ENCODE measurements at places on chromosomes 5 and 9.
A peak's percentile ranks its signal among the peaks of the same experiment; 100 is the strongest.

GRCh38 chr5:60522292-60522905 is 177.6 kb downstream of the DEPDC1B start:
- no peak for DNase-seq

GRCh38 chr5:15487228-15487627 is 12.8 kb upstream of the FBXL7 start:
- no peak for DNase-seq

- DNase-seq: no peak
Measured at GRCh38 chr5:76855961-76856360, 6.1 kb downstream of the S100Z start.

GRCh38 chr5:160395111-160395510 is 4.7 kb downstream of the FAM200C start:
- no peak for DNase-seq

DNA sequence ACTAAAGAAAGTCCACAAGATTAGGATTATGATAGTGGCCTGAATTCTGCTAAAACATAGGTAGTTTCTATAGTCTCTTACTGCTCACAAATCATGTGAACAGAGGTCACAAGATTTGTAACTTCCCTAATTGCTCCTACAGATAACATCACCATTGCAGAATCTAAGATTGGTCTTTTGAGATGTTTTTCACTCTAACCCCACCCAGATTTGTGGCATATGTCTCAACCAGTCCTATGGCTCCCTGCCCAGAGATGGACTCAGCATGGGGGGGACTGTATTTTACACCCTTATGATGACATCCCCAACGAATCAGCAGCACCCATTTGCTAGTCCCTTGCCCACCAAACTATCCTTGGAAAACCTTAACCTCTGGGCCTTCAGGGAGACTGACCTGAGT is 1046.2 kb downstream of the CDH12 start:
- no peak for DNase-seq

DNA sequence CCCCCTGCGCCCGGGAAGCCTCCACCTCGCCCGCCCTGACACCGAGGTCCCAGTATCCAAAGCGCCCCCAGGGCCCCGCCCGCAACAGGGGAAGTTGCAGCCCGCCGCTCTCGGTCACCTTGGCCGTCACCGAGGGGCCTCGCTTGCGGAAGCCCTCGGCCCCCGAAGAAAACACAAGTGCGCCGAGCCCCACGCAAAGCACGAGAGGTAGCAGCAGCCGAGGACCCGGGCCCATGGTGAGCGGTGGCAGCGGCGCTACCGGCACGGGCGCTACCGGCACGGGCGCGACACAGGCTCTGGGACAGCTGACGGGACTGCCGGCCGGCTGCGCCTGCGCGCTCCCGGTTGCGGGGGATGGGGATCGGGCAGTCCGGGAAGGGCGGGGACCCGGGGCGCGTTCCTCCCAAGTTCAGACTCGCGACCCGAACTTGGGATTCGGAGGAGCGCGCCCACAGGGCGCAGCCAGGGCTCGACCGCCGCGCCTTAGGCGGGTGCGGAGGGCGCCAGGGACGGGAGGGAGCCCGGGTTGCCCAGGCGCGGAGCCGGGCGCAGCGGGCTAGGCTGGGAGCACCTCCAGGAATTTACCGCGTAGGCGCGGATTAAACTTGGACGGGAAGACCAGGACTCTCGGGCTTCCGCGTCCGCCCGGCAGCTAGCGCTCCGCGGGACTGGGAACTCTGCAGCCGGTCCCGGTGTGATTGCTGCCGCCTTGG is at the start of gene PPIC:
PPIC (minus strand) TSS at position 335 of the 713 bp plus-strand sequence; CDS start at position 235, 100 bp downstream.
- peak; percentile 49 for DNase-seq

GRCh38 chr9:132059361-132059760 is 20.3 kb downstream of the MED27 start:
- no peak for DNase-seq

DNA sequence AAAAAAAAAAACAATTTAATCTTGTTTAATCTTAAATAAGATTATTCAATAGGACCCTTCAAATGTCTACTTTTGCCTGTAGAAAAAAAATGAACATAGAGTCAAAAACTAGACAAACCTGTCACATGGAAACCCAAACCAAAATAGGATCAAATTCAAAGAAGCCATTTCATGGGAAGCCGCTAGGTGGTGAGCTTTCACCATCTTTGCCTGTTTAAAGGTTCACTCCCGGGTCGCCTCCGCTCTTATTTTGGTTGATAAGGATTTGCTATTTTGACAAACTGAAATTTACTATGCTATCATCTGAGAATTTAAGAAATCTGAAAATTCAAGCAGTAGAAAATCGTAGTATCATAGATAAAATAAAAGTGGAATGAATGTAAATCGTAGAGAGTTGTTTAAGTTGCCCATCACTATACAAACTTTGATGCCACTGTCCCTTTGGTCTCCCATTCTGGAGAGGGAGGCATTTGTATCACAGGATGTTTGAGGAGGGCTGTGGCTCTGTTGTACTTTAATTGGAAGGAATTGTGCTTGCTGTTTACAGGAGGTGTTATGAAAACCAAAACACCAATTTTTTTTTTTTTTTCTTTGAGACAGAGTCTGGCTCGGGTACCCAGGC is 43.5 kb upstream of the DNAH5 start:
- DNase-seq: peak; percentile 72

GRCh38 chr5:72400950-72401349 is 80.8 kb downstream of the PTCD2 start:
- no peak for DNase-seq

DNA sequence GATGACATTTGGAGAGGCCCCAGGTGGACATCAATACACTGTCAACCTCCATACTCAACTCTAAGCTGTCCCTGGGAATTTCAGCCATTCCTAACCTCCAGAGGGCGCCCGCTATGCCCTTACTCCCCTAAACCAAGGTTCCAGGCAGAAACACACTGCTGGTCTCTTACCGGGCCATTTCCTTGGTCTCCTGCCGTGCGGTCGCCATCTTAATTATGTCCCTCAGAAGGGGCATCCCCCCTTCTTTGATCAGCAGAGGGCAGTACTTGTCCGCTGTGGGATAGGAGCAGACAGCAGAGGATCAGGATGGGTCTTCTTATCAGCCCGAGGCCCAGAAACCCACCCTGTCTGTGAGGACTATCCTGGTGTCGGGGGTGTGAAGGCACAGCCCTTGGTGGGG is 9.3 kb upstream of the ZDHHC12 start:
- DNase-seq: peak; percentile 85

DNA sequence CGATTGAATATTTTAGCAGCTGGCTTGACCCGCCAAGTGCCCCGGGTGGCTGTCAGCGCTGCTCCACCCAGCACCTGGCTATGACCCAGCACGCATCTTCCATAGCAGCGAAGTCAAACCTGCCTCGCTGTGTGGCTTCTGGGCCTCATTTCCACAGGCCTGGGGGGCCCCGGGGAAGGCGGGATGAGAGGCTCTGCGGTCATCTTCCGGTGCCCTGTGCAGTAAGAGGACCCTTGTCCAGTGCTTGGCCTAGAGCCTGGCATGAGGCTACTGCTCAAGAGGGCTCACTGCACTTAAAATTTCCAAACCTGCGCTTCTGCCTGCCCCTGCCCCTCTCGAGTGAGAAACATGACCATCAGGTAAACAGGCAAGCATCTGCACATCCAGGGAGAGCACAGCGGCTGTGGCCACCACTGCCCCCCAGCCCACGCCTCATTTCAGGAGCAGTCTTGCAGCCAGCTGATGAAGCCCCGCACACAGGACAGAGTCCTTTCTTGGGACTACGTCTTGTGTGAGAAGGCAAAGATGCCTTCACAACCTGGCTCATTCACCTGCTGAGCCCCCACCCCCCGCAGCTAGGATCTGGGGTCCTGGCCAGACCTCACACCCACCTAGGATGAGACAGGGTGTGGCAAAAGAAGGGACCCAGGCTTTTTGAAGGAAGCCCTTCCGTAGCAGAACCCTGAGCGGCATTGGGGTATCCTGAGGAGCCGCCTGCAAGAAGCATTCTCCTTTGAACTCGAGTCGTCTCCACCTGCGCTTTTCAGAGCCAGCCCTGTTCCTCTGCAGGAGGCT is 69.5 kb upstream of the UNC5A start:
- DNase-seq: no peak

Measured in SHP77 treated with DMSO at 0.1 percent for 48 hours (cell line).